NCI-H1694 treated with DMSO at 0.1 percent for 48 hours (cell line): ENCODE measurements at places on chromosomes 12 and 14.

- DNase-seq = peak; percentile 72
Observed at GRCh38 chr12:76927170-76927784, 48.5 kb upstream of the CSRP2 start.

GRCh38 chr14:104510794-104511611 lies 68.6 kb upstream of the C14orf180 start:
- peak; percentile 98 for DNase-seq

- no peak for DNase-seq
Observed at GRCh38 chr14:75803765-75804164, 142.7 kb downstream of the TTLL5 start.

GRCh38 chr12:102498471-102498870 lies 18.1 kb upstream of the IGF1 start:
- no peak for DNase-seq

DNA sequence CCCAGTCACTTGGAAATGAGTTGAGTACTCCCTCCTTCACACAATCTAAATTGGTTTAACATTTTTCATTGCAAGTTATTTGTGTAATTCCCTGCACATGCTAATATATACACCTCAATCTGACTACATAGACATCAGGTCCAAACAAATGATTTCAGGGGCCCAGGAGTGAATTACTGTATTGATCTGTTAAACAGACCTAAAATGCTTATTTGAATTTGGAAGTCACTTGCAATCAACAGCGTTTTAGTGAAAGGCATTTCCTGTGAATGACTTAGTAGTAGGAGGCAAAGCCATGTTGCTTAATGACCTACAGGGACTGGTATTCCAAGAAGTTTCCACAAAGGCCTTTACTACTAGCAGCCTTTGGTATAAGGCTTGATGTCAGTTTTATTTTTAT lies 22.6 kb upstream of the SLC15A5 start:
- DNase-seq = no peak

DNA sequence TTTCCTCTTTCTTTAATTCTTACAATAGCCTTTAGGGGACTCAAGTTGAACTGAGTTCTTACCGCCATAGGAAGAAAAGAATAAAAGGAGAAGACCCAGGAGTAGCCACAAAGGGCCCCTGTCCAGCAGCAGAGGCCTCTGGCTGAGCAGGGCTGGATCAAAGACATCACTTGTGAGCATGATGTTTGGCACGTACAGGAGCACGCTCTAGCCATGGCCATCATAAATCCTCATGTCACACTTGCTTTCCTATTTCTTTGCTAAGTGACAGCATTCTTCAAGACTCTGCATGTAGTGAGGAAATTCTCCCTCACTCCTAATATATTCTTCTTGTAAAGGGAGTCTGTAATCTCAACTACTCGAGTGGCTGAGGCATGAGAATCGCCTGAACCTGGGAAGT lies 15.7 kb downstream of the CLEC4C start:
- DNase-seq = no peak

DNA sequence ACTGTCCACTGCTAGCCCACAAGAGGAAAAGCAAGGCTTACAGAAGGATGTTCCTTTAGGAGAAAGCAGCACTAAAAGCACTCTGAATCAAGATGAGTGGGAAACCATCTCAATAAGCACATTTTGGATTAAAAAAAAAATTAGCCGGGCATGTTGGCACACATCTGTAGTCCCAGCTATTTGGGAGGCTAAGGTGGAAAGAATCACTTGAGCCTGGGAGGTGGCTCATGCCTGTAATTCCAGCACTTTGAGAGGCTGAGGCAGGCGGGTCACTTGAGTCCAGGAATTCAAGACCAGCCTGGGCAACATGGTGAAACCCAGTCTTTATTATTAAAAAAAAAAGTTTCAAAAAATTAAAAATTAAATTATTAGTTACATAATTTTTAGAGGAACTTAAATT lies 17.0 kb upstream of the ARL1 start:
- no peak for DNase-seq

GRCh38 chr12:50110762-50111351 lies 1.2 kb upstream of the COX14 start:
- DNase-seq = no peak

- no peak for DNase-seq
Observed at GRCh38 chr14:63938198-63939005, 85.6 kb downstream of the SYNE2 start.

DNA sequence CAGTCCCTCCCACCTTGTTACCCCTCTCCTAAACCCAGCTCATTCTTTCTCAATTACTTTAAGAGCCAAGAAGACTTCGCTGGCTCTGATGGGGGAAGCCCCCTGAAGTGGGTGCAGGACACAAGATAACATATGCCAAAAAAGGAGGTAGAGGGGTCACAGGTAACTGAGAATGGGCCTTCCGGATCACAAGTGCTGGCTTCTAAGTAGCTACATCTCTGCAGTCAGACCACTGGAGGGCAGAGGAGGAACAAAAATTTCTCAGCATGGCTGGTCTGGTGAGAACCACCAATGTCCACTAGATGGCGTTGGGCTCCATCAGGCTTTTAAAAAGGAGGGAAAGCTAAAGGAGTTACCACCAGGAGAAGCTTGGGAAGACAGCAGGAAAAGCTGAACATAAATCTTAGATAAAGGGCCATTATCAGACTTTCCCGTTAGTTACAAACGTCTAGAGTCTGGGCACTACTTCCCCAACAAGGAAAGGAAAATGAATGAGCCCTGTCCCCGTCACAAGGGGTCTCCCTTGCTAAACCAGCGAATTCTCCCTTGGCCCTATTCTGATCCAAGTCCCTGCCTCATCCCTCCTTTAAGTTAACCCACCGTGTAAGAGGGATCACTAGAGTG lies 11.6 kb upstream of the CDH24 start:
- DNase-seq = no peak

DNA sequence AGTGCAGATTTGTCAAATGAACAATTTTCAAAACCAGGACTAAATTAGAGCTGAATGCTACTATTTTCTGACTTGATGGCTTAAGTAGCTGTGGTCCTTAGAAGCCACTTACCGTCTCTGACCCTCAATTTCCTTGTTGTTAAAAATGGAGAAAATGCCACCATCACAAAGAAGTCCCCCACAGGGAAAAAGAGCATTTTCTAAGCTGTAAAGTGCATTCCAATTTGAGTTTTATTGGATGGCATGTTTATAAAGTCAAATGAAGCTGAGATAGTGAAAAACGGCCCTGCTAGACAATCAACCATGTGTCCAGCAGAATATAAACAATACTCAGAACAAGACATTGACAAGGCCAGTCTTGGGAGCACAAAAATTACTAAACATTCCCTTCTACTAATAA lies 53.6 kb downstream of the GOLGA5 start:
- no peak for DNase-seq

GRCh38 chr12:673849-674248 lies 10.6 kb upstream of the NINJ2 start:
- DNase-seq = no peak

GRCh38 chr12:82852529-82852928 lies 165.8 kb downstream of the TMTC2 start:
- no peak for DNase-seq

- no peak for DNase-seq
Observed at GRCh38 chr12:67504026-67504425, 144.5 kb upstream of the DYRK2 start.

GRCh38 chr12:69003991-69004390 lies 71.0 kb upstream of the CPM start:
- no peak for DNase-seq

DNA sequence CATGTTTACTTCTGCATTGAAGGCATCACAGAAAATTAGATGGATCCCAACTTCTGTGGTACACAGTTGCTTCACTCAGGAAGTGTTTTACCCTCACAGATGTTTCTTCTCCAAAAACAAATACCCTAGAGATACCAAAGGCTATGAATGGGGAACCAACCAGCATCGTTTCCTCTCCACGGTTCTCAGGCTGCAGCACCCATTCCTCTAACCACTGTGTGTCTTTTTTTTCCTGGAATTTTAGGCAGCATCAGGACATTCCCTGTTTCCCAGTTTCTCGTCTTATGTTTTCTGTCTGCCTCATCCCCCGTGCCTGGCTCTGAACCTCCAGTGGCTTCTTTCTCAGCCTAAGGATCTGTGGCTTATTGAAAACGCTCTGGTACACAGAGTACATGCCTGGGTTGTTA lies 72.0 kb upstream of the TBX5 start:
- no peak for DNase-seq

GRCh38 chr12:117141097-117141898 lies 42.1 kb upstream of the TESC start:
- DNase-seq = no peak

GRCh38 chr12:19095756-19096480 lies 33.6 kb upstream of the PLEKHA5 start:
- no peak for DNase-seq

GRCh38 chr12:12214635-12215131 lies 52.2 kb downstream of the LRP6 start:
- no peak for DNase-seq

DNA sequence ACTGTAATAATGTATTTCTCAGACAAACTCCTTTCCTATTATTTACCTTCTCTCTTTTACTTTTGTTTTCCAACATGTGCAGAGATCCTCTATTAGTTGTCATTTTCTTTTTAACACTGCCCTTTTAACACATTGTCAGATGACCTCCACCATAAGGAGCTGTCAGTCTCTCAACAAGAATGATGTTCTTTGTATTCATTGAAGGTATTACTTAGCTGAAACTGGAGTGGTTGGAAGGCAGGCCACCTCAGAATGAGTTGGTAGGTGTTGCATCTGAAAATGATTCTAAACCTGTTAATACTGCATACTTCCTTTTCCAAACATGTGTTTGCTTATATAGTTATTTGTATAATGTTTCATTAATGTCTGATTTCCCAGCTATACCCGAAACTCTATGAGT lies 16.9 kb downstream of the TMEM117 start:
- DNase-seq = no peak

GRCh38 chr12:66959276-66959675 lies 280.4 kb upstream of the GRIP1 start:
- no peak for DNase-seq

GRCh38 chr14:96090441-96091148 lies 51.4 kb downstream of the C14orf132 start:
- peak; percentile 99 for DNase-seq

- no peak for DNase-seq
Observed at GRCh38 chr12:47867495-47867941, 37.3 kb downstream of the VDR start.

- no peak for DNase-seq
Observed at GRCh38 chr12:14280921-14281320, 84.6 kb upstream of the ATF7IP start.
